ENCODE measurements at places on chromosomes 13 and 19. TPM values are rescaled to one million over a fixed set of nuclear protein-coding genes. Genes with fewer than 3 reads are reported as not detected.

PCDH8 gene
- not detected for total RNA-seq

DNA sequence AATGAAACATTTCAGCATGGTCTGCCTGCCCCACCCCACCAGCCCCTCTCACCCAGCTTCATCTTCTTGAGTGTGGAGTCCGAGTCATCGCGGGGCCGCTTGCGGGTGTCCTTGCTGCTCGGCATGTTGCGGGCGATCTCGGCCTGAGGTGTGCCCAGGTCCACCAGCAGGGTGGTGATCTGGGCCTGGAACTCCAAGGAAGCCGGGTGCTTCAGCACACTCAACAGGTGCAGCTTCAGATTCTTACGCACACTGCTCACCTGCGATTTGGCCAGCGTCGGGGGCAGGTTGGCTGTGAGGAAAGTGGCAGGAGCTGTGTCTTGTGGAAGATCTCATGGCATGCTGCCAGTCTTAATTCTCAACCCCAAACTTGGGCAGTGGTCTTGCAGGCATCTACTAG lies 20.7 kb downstream of the SYMPK start:
- H3K27me3 ChIP-seq: no peaks in the 10 kb centered on the region
- peaks cover 93% of the 10 kb centered on the region for H3K36me3 ChIP-seq
- no peaks in the 10 kb centered on the region for H3K4me1 ChIP-seq
- H3K27ac ChIP-seq: no peak overlapping the region
- H3K4me3 ChIP-seq: no peak overlapping the region
- no peak for DNase-seq

GRCh38 chr19:57786286-57786685 lies 16.8 kb downstream of the ZNF586 start:
- H3K4me3 ChIP-seq: no peak overlapping the region
- H3K27me3 ChIP-seq: no peaks in the 10 kb centered on the region
- H3K36me3 ChIP-seq: peaks cover 44% of the 10 kb centered on the region
- H3K4me1 ChIP-seq: no peaks in the 10 kb centered on the region
- H3K27ac ChIP-seq: no peak overlapping the region

- DNase-seq: peak; percentile 49
- peak overlapping the region; percentile 68 for H3K27ac ChIP-seq
- no peak overlapping the region for H3K4me3 ChIP-seq
- H3K27me3 ChIP-seq: no peaks in the 10 kb centered on the region
- H3K4me1 ChIP-seq: peaks cover 52% of the 10 kb centered on the region
- no peaks in the 10 kb centered on the region for H3K36me3 ChIP-seq
Measured at GRCh38 chr13:32476892-32477291, 49.0 kb upstream of the N4BP2L1 start.

BEST2 gene
- not detected for total RNA-seq

GRCh38 chr13:37403776-37404527 lies 194.6 kb downstream of the POSTN start:
- H3K36me3 ChIP-seq: no peaks in the 10 kb centered on the region
- no peak for DNase-seq
- H3K27ac ChIP-seq: no peak overlapping the region
- H3K4me1 ChIP-seq: no peaks in the 10 kb centered on the region

DNA sequence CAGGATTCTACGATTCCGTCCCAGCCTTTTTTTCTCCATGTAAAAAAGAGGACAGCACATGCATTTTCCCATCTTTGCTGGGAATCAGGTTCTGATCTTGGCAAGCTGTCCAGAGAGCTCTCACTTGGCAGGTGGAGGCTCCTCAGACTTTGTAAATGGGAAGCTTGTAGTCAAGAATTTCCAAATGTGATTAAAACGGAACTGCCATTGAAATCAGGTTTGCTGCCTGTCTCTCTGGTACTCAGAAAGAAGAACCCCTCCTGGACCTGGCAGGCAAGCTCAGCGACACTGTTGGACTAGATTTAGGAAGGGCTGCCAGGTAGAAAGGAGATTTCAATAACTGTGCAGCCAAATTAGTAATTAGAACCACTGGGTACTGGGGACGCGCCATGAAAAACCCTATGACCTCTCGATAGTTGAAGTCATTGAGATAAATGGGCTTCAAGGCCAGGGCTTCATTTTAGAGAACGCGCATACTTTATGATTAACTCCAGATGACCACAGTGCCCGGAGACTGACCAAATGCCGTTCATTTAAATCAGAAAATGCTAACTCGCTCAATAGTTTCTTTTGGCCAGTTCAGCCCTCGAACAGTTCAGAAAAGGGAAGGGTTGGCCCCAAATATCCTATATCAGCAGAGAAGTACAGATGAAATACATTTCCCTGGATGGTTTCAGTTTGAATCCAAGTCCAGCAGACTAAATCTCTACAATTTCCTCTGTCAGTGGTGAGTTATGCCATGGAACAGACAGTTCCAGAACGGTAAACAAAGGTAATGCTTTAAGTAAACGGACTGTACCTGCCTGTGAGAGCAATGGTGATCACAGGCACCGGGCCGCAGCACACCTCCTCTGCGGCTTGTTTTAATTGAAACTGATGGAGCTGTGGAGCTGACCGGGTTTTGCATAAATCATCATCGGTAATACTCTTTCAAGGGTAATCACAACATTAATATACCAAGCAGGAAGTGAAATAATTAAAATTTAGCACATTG lies 517.4 kb downstream of the RFC3 start:
- no peaks in the 10 kb centered on the region for H3K4me1 ChIP-seq
- no peak overlapping the region for H3K27ac ChIP-seq
- H3K4me3 ChIP-seq: no peak overlapping the region
- no peaks in the 10 kb centered on the region for H3K36me3 ChIP-seq

HIPK4 gene
- not detected for total RNA-seq

F10 gene
- total RNA-seq: 1.00 TPM

DNA sequence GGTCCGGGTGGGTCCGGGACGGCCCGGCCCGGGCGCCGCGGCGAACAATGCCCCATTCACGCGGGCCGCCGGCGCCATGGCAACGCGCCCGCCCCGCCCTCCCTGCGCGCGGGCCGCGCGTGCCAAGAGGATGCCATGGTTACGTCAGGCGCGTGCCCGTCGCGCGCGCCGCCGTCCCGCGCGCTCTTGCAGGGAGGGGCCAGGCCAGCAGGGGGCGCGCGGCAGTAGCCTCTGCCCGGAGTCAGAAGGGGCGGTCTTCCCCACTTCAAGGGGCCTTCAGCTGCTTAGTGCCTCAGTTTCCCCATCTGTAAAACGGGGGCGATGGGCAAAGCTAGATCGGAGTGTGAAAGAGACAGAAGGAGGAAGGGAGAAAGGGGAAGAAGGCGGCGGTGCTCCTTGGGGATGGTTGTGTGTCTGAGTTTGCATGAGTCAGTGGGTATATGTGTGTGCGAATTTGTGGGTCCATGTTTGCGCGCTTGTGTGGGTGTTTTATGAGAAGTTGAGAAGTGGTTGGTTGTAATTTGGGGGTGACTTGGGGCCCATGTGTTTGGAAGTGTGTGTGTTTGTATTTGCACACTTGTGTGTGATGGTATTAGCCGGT lies 11.6 kb upstream of the NFIX start:
- peak; percentile 70 for DNase-seq
- H3K4me1 ChIP-seq: peaks cover 20% of the 10 kb centered on the region
- H3K36me3 ChIP-seq: no peaks in the 10 kb centered on the region
- no peaks in the 10 kb centered on the region for H3K27me3 ChIP-seq

DNA sequence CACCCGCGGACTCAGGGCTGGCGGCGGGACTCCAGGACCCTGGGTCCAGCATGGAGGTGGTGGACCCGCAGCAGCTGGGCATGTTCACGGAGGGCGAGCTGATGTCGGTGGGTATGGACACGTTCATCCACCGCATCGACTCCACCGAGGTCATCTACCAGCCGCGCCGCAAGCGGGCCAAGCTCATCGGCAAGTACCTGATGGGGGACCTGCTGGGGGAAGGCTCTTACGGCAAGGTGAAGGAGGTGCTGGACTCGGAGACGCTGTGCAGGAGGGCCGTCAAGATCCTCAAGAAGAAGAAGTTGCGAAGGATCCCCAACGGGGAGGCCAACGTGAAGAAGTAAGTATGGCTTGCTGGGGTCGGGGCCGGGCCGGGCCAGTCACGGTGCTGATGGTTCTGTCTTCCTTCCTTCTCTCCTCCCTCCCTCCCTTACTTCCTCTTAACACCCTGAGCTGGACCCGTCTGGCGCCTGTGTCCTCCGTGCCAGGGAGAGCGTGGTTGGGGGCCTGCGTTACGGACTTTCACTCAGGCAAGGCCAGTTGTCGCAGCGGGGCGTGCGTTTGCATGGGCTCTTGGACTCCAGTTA lies 1.4 kb downstream of the STK11 start:
- peak overlapping the region; percentile 96 for H3K27ac ChIP-seq
- H3K27me3 ChIP-seq: no peaks in the 10 kb centered on the region
- DNase-seq: no peak

DNA sequence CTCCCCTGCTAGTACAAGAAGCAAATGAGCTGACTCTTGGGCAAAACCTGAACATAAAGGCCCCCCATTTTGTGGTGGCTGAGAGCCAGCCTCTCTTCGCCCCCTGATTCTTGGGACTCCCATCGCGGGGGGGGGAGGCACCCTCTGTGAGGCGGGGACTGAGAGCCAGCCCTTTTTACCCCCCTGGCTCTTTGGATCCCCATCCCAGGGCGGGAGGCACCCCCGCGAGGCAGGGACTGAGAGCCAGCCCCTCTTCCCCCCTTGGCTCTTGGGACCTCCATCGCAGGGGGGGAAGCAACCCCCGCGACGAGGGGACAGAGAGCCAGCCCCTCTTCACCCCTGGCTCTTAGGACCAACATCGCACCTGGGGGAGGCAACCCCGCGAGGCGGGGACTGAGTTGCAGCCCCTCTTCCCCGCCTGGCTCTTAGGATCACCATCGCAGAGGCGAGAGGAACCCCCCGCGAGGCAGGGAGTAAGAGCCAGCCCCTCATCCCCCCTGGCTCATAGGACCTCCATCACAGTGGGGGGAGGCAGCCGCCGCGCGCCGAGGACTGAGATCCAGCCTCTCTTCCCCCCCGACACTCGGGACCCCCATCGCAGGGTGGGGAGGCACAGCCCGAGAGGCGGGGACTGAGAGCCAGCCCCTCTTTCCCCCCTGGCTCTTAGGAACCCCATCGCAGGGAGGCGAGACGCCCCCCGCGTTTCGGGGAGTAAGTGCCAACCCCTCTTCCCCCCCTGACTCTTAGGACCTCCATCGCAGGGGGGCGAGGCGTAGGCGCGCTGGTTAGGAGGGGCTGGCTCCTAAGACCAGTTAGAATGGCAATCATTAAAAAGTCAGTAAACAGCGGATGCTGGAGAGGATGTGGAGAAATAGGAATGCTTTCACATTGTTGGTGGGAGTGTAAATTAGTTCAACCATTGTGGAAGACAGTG lies 2428.4 kb upstream of the PCDH20 start:
- H3K27me3 ChIP-seq: no peaks in the 10 kb centered on the region
- H3K4me3 ChIP-seq: no peak overlapping the region
- no peaks in the 10 kb centered on the region for H3K4me1 ChIP-seq
- DNase-seq: no peak
- no peaks in the 10 kb centered on the region for H3K36me3 ChIP-seq

DNA sequence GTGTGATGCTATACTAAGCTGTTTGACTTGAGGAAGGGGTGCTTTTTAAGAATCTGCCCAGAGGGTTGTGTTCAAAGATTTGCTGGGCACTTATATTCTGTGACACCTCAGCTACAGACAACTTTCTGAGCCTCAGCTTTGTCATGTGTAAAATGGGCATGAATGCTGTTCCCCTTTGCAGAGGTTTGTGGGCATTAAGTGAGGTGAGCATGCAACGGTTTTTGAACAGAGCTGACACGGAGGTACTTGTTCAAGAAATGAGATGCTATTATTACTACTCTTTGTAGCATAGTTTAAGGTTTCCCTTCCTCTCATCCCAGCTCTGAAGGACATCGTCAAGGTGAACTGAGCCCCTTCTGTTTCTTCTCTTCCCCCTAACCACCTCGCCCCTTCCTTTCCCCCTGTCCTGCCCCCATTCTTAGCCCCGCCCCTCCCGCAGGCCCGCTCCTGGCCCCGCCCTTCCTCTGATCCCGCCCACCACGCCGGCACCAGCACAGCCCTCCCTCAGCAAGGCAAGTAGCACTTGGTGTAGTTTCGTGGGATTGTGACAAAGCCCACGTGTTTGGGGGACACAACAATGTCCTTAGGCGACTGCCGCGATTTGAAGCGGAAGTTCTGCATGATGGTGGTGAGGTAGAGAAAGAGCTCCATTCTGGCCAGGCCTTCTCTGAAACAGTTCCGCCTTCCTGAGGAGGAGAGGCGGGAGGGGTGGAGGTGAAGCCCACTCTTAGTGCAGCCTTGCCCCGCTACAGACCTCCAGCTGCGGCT lies 26.1 kb upstream of the CYP2A7 start:
- no peak overlapping the region for H3K27ac ChIP-seq
- no peak for DNase-seq
- H3K36me3 ChIP-seq: no peaks in the 10 kb centered on the region
- H3K4me1 ChIP-seq: no peaks in the 10 kb centered on the region

DNA sequence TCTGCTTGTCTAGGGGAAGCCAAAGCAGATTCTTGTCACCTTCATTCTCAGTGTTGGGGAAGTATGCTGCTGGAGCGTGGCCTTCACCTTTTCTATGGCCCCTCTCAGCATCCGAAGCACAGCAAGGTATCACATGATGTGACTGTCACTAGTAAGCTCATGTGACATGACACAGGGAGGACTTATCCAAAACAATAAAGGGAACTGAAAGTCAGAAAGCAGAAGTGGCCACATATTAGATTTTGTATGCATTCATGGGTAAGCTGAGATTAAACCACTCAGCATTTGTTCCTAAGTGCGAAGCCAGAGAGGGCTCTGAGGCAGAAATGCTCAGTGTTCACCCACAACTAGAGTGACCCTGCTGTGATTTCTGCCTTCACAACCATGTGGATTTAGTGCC lies 72.8 kb upstream of the PCDH8 start:
- H3K27ac ChIP-seq: no peak overlapping the region

- H3K27ac ChIP-seq: no peak overlapping the region
- DNase-seq: no peak
- H3K4me3 ChIP-seq: no peak overlapping the region
- no peaks in the 10 kb centered on the region for H3K4me1 ChIP-seq
- H3K36me3 ChIP-seq: no peaks in the 10 kb centered on the region
- no peaks in the 10 kb centered on the region for H3K27me3 ChIP-seq
Measured at GRCh38 chr13:46314587-46314986, 72.5 kb downstream of the RUBCNL start.

ATP12A gene
- not detected for total RNA-seq

- H3K36me3 ChIP-seq: no peaks in the 10 kb centered on the region
- no peaks in the 10 kb centered on the region for H3K27me3 ChIP-seq
- H3K4me3 ChIP-seq: no peak overlapping the region
- no peaks in the 10 kb centered on the region for H3K4me1 ChIP-seq
- DNase-seq: no peak
- H3K27ac ChIP-seq: no peak overlapping the region
Measured at GRCh38 chr13:102197193-102197592, 204.7 kb downstream of the FGF14 start.

- H3K4me3 ChIP-seq: no peak overlapping the region
- no peaks in the 10 kb centered on the region for H3K27me3 ChIP-seq
- peaks cover 10% of the 10 kb centered on the region for H3K4me1 ChIP-seq
- no peaks in the 10 kb centered on the region for H3K36me3 ChIP-seq
- DNase-seq: no peak
- H3K27ac ChIP-seq: no peak overlapping the region
Measured at GRCh38 chr13:30301827-30302226, 5.5 kb downstream of the KATNAL1 start.

Measured in gastrocnemius medialis (tissue), 4 donors.